Adipocyte (in vitro differentiated cells): ENCODE measurements at places on chromosomes 1 and 21.

DNA sequence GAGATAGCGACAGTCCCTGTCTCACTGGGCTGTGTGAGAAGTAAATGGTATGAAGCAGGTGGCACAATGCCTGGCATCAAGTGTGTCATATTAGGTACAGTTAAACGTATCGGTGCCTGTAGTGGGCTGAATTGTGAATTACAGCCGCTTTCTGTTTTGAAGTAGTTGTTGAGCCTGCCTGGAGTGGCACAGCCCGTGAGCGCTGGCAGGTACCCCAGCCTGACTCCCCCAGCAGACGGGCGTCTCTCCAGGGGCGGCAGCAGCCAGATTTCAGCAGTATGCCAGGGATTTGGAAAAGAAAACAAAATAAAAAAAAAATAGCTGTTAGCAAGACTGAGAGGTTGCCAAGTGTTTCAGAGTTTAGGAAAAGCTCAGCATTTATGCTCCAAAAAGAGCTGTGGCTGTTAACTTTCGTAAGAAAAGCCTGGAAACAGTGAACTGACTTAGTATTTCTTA, 26.6 kb upstream of the GPR153 start:
- peak; percentile 13 for DNase-seq

- no peak for DNase-seq
These were observed 318.5 kb downstream of the NTNG1 start for GRCh38 chr1:107459204-107459904.

GRCh38 chr21:38129711-38130110, 127.1 kb upstream of the KCNJ15 start:
- no peak for DNase-seq

- DNase-seq = no peak
These were observed 48.9 kb downstream of the AK4 start for GRCh38 chr1:65196926-65197325.

DNA sequence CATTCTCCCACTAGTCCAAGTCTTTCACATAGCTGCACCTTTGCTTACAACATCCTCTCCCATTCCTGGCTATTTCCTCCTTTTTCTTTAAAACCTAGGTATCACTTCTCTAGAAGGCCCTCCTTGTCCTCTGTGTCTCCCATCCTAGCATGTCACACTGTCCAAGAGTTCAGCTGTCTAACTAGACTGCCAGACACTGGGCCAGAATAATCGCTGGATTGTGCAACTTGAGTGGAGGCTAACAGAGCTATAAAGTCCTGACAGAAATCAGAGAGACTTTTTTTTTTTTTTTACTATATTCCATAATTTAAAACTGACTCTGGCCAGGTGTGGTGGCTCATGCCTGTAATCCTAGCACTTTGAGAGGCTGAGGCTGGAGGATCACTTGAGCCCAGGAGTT, 4.2 kb upstream of the ANGPTL7 start:
- DNase-seq = no peak

DNA sequence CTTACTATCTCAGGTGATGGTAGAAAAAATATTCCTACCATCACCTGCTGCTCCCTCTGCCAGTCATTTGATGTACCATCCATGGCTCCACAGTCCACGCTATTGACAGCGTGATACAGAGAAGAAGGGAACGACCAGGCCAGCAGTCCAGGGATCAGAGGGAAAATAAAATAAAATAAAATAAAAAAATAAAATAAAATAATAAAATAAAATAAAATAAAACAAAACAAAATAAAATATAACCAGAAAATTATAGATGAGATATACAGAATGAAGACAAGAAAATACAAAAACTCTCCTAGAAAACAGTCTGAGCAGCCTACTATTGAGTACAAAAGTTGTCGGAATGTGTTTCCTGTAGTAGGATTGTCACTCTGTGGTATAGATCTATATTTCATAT, 619.4 kb upstream of the TMPRSS15 start:
- DNase-seq = no peak

DNA sequence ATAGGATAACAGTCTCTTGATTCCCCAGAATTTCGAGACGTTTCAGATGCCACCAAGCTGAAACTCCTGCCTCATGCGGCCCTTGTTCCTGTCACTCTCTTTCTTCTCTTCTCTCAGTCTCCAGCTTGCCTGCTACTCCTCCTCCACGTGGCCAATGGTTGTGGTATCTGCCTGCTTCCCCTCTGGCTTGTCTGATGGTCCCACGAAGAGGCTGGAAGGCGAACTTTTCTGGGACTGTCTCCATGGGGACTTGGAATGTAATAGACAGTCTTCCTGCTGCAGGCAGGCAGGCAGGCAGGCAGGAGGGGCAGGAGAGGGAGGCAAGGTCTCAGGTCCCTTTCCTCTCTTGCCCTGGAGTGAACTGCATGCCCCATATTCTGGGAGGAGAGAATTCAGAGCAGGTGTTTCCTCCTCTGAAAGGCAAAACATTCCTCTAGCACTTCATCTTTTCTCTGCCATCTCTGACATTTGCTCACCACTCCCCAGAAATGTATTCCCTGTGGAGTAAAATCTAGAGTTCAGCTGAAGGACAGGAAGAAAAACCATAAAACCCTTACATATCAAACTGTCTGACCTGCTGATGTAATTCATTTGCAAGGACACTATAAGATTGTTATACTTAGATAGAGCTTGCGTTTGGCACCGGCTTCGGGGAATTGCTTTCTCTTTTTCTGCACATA, 64.1 kb upstream of the GNG12 start:
- DNase-seq = peak; percentile 44

DNA sequence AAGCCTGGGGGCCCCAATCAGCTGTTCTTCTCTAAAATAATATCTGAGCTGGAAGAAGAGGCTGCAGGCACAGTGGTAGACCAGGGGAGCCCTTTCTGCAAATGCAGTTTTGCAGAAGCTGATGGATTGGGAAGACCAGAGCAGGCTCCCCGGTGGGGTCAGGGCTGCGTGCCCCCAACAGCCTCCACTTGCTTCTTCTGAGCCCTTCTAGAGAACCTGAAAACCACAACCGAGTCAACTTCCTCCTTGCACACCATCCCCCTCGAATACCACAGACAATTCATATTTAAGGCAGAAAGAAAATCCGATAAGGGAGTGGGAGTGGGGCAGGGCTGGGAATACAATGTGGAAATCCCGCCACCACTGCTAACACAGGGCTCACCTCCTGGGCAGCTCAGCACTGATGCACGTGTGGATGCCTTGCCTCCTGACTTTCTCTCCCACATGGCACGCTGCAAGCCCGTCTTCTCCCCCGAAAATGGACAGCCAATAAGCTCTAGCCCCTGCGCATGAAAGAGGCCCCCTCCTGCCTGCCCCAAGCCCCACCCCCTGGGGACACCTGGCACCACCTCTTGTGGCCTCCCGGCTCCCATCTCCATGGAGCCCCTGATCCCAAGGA, 25.4 kb upstream of the ALDH4A1 start:
- DNase-seq = peak; percentile 18

DNA sequence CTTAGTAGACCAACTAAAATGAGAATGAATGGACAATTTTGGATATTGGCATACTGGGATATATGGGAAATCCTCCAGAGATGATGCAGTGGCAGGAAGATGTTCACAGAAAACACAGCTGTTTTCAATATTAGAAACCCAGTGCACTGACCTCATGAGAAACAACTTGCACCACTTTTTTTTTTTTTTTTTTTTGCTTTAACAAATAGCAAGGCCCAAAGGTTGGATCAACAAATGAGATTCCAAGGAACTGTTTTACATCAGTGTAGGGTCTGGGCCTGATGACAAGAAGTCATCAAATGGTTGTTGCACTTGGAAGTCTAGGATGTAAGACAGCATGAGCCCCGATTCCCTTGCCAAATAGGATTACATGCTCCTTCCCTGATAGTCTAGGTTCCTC, 110.7 kb downstream of the SLC25A24 start:
- DNase-seq = peak; percentile 18

- DNase-seq = no peak
These were observed 8.7 kb upstream of the SNAPIN start for GRCh38 chr1:153649863-153650235.

DNA sequence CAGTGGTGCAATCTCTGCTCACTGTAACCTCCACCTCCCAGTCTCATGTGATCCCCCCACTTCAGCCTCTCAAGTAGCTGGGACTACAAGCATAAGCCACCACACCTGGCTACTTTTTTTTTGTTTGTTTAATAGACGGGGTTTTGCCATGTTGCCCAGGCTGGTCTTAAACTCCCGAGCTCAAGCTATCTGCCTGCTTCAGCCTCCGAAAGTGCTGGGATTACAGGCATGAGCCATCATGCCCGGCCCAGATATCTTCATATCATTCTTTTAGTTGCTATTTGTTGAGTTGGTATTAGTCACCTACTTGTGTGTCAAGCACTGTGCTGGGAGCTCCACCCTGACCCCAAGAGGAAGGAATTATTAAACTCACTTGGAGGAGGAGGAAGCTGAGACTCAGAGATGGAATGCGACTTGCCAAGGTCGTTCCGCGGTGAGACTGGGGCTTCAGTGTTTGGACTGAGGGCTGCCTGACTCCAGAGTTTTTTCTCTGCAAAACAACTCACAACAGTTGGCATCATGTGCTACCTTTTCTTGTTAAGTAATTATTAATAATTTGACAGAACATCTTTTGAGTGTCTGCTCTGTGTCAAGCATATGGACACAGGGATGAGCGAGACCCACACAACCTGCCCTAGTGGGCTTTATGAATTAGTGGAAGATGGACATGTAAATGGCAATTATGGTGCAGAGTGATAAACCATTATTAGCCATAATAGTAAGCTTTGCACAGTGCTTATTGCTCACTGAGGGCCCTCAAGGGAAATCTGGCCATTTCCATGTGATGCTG, 132.0 kb downstream of the FOXD2 start:
- peak; percentile 88 for DNase-seq

DNA sequence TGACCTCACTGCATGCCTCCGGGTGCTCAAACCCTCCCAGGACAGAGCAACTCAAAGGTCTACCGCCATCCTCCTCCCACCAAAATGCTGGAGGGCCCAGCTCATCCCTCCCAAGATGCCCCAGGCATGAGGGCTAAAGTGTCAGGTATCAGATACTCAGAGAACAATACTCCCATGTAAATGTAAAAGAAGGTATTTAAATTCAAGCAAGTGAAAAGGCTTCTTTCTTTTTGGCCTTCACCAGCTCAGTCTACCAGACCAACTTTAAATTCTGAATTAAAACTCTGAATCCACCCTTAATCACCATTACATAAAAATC, 3.0 kb downstream of the PARP1 start:
- DNase-seq = no peak

GRCh38 chr1:193709607-193710006, 523.2 kb upstream of the B3GALT2 start:
- no peak for DNase-seq

DNA sequence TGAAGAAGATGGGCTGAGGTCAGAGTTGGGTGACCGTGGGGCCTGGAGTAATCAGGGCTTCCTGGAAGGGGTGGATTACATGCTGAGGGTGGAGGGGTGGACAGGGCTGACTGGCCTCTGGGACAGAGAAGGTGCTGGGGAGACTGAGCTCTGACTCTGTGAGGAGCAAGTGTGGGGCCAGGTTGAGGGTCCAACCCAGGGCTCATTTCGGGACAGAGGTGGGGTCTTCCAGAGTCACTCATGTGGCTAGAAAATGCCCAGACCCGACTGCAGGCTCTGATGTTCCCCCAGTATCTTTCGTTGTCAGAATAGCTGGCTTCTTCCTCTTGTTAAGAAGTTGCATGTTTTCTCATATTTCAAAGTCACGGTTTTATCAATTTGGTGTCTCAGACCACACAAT, 311.8 kb downstream of the PTPRU start:
- DNase-seq = no peak

GRCh38 chr1:94951509-94952208, 24.7 kb upstream of the CNN3 start:
- peak; percentile 90 for DNase-seq

DNA sequence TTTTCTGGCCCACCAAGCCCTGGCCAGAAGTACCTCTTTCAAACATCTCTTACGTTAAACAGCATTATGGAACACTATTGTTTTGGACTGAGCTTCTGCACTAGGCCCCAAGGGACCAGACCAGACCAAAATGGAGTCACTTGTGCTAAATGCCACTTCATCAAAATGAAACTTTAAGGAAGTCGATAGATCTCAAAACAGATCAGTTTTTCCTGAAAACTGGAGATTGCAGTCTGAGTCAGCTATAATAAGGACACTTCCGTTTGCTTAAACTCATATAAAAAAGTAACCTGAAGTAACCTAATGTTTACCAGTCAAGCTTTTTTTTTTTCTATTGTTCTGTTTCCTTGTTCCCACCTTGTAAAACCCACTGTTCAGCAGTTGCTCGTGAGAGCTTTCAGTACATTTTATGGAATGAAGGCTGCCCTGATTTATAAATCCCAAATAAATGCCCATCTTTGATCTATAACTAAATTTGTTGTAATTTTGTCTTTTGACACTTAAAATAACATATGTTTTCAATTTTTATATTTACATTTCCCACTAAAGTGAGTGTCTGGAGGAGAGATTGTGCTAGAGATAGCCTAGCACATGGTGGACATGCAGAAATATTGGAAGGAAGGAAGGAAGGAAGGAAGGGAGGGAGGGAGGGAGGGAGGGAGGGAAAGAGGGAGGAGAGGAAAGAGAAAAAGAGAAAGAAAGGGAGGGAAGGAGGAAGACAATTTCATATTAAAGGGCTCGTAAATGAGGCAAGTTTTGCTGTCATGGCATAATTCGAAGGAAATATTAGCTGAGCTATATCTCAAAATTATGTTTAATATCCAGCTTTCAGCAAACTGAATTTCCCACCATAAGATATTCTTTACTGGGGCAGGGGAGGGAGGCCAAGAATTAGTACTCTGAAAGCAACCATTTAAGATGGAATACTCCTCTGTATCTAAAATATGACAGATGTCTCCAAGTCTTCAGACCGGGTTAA, 77.0 kb upstream of the CXADR start:
- DNase-seq = no peak

DNA sequence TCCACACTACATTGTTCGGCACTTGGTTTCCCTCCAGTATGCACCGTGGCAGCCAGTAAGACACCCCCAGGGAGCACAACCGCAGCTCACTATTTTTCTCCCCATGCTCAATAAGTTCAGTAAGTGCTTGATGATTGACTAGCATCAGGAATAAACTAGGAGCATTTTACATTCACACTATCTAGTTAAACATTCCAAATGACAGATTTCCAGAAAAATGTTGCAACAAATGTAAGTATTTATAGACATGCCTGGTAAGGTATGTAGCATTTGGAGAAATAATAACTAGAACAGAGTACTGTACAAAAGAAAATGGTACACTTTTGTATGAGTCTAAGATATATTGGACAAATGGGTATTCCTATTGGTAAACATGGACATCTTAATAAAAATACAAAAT, 92.9 kb downstream of the SLC45A1 start:
- peak; percentile 45 for DNase-seq

GRCh38 chr1:226394462-226394861, 13.4 kb downstream of the PARP1 start:
- no peak for DNase-seq

DNA sequence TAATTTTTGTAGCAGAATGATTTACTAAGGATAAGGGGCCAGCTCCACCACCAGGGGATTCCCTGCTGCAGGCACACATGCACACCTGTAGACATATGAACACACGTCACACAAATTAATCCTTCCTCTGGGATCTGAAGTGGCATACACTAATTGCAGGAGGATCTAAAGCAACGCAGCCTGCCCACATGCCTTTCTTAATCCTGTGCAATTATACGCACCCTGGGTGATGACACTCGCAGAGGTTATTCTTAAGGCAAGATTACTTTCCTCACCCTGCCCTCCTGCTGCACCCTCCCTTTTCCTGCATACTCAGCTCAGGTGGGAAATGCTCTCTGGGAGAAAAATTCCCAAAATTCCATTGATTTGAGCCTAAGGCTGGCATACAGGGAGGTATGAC, 7.5 kb upstream of the LORICRIN start:
- DNase-seq = no peak
